Thymus (tissue), 14 donors: ENCODE measurements at places on chromosomes 3 and 15. TPM values are rescaled to one million over a fixed set of nuclear protein-coding genes. Genes with fewer than 3 reads are reported as not detected.

DNA sequence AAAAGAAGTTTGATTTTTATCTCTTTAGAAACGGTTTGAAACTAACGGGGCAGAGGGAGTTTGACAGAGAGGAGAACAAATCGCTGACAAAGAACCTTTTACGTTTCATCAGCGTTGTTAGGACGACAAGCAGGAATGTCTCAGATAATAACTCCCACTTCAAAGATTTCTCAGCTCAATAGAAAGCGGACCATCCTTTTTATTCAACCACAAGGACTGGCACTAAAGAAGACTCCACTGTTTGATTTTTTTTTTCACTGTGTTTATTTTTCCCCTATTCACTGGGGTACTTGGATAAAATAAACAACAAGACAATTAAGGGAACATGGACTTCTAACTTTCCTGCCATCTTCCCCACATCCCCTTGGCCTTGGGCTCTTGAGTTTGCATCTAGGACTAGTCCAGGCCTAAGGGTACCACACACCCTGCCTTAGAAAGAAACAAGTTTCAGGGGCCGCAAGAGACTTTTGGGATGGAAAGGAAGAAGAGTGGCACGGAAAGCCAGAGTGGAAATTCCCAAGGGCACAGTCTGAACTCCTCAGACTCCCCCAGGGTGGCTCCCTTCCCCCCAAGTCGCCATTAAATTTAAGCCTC lies 19.0 kb downstream of the ZIC4 start:
- no peak for DNase-seq

DNA sequence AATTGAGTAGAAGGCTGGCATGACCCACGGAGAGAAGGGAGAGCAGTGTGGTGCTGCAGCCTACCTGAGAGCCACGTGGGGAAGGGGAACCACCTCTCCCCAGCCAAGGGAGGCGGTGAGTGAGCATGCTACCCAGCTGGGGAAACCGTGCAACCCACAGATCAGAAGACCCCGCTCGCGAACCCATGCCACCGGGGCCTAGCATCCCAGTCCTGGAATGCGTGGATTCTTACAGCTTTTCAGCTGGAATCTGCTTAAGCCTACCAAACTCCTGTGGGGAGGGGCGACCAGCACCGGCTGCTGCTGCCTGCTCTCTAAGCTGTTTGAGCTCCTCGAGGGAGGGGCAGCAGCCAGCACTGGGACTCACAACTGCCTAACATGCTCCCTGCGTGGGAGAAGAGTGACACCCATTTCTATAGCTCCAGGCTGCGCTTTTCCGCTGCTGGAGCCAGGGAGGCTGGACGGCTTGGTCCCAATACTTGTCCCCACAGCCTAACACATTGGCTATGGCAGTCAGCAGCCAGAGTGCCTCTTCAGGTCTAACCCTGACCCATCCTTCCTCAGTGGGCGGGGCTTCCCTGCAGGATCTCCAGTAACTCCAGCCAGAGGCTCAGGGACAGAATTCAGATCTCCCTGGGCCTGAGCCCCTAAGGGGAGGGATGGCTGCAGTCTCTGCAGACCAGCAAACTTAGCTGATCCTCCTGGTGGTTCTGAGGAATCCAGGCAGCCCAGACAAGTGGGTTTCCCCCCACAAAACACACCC lies 20.0 kb upstream of the TEX55 start:
- DNase-seq = no peak

CAV3 gene
- 0.38 TPM for total RNA-seq

DNA sequence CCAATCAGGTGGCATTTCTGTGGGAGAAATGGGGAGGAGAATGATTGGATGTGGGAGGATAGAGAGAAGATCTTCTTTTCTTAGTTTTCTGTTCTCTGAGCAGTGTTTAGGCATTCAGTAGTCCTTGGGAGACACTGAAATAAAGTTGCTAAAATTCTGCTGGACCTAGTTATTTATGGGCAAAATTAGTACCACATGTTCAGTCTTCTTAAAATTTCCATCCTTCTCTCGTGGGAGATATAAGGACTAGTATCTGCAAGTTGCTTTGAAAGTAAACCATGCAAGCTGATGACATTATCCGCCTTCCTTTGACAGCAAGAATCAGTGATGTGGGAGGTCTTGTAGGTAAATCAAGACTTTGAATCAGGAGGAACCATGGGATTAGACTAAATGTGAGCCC lies 19.9 kb upstream of the CHST2 start:
- DNase-seq = no peak

DNA sequence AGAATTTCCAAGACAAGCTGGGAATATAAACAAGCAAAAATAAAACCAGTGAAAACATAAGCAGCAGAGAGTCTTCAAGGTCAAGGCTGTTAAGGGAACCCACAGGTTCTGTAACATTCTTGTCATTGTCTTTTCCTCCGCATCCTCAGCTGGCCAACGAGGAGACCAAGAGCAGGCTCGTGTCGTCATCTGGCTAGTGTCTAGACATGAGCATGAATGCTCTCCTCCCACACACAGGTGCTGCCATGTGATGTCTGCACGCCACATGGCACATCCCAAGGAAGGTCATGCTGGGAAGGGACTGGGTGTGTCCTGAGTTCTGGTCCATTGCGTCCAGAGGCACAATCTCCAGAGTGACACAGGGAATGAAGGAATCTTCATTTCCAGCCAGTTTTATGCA lies 156.2 kb downstream of the POLR2M start:
- no peak for DNase-seq

- no peak for DNase-seq
Measured at GRCh38 chr15:94252906-94253491, 21.6 kb downstream of the MCTP2 start.

DNA sequence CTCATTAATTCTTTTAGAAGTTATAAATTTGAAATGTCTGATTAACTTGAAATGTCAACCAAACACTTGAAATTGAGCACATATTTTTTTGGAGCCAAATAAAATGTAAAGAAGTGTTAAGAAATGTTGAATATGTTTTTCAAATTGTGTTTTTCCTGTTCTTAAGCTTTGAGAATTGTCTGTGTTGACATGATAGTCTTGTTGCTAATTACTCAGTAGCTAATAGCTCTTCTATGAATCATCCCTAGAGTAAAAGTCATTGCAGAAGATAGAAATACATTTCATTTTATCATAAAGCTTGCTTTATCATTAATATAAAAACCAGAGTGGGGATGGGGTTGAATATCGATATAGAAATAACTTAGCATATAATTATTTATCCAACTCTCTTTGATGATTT lies 41.9 kb upstream of the ABHD10 start:
- no peak for DNase-seq

DNASE1L3 gene
- 52.0 TPM for total RNA-seq
